Stimulated activated CD8-positive, alpha-beta memory T cell treated with anti-CD3 and anti-CD28 coated beads, Interleukin-4, amount 100 ng/mL, for 24 hours (primary cell): ENCODE measurements at places on chromosomes 3 and 15.

DNA sequence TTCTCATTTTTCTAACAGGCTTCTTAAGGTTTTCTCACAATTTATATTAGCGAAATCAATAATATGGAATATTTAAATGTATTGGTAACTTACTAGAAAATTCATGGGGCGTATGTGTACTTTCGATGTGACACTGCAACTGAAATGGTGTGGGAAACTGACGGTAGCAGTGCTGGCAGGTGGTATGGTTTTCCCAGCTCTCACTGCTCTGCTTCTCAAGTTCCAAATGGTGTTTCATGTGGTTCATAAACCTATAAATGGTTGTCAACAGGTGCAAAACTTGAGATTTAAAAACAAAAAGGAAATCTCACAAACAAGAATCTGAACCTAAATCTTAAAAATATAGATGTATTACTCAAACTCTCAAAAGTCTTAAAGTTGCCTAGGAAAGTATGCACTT is 54.7 kb downstream of the ZNF280D start:
- DNase-seq = no peak

DNA sequence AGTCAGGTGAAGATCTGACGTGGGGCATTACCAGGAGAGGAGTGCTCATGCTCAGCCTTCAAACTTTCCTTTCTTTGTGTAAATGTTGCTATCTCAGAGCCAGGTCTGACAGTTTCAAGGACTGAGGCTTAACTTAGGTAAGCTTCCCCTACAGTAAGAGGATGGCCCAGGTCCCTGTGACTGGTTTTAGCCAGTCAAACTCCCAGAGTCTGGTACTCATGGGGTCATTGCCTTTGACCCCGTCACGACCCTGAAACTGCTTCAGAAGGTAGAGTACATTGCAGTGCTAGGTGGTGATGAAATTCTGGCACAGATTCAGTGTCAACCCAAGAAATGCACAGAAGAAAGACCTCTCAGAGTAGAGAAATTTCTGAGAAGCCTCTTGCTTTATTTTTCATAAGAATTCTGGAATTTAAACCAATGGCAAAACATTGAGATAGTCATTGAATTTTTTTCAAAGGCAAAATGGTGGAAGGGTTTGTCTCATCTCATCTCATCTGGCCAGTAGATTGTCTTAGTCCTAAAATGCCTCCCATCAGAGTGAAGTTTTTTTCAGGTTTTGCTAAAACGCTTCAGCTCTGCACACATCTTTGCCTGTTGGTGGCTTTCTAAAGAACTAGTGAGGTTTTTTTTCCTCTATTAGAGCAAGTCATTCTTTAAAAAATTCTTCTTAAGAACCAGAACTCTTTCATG is 23.1 kb downstream of the ZBTB38 start:
- no peak for DNase-seq

- DNase-seq = no peak
Measured at GRCh38 chr3:53229606-53230005, 26.2 kb downstream of the TKT start.

- peak; percentile 11 for DNase-seq
Measured at GRCh38 chr15:85543741-85544155, 163.3 kb downstream of the AKAP13 start.

DNA sequence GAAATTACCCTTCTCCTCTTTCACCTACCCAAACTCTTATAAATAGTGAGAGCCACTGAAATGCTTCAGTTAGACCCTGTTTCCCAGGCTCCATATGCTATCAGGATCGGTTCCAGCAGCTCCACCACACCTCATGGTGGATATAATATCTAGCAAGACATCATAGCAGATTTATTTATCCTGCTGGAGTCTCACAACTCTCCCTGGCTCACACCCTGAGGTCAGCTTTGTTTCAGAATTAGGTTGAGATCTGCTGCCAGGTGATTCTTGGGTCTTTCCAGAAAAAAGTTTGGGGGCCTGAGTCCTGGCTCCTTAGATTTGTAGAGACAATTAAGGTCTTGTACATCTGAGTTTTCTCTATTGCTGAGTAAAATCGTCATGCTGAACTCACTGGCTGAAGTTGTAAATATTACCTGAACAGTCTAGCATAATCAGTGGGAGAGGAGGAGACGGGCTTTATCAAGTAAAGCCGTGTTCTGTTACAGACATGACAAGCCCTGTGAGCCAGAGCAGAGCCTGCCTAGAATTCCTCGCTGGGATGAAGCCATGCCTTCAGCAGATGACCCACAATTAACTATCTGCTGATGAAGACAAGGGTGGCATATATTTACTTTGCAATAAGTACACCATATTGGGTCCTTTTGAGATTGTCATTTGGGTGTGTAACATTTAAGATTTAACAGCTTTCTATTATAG is 131.6 kb downstream of the STAC start:
- no peak for DNase-seq

GRCh38 chr15:49900903-49901235 is 218.2 kb downstream of the ATP8B4 start:
- no peak for DNase-seq

- no peak for DNase-seq
Measured at GRCh38 chr3:38538773-38539353, 42.7 kb downstream of the EXOG start.

DNA sequence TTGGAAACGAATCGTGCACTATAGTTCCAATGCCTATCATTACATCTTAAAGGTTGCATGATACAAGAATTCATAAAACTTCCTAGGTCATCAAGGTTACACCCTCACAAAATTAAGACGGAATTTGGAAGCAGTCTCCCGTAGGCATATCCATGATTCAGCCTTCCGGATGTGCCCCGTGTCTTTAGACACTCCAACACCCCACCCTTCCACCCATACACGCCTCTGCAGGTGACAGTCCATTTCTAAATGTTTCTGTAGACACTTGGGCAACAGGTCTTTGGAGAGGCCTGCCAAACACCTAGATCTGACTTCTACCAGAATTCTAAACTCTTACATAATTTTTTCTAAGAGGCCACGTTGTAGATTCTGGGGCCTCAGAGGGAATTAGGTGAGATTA is 49.8 kb downstream of the LDHAL6B start:
- DNase-seq = no peak

DNA sequence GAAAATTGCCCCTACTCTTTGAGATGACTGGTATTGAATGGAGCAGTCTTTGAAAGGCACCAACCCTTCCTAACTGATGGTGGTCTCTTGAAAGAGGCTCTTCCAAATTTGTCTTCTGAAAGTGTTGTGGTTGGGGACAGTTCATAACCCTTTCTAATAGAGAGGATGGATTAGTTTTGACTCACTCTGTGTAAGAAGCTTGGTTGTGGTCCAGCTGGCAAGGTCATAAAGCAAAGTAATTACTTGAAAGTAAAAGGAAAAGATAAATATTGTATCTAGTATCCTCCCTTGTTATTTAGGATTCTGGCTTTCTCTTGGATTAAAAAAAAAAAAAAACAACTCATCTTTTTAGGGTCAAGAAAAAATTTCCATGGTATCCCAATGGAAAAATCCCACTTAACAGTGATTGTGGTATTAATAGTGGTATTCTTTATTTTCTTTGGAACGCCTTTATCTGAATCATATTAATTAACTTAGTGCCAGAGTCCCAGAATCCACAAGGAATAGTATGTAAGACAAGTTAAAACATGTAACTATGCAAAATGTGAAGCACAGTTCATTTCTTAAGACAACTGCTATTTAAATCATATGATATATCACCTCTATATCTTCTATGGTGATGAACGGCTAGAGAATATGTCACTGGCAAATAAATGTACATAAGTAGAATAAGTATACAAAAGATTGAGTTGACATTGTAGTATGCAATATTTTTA is 469.3 kb upstream of the CDIN1 start:
- no peak for DNase-seq

- DNase-seq = no peak
Measured at GRCh38 chr3:10187290-10187876, 22.7 kb downstream of the IRAK2 start.

DNA sequence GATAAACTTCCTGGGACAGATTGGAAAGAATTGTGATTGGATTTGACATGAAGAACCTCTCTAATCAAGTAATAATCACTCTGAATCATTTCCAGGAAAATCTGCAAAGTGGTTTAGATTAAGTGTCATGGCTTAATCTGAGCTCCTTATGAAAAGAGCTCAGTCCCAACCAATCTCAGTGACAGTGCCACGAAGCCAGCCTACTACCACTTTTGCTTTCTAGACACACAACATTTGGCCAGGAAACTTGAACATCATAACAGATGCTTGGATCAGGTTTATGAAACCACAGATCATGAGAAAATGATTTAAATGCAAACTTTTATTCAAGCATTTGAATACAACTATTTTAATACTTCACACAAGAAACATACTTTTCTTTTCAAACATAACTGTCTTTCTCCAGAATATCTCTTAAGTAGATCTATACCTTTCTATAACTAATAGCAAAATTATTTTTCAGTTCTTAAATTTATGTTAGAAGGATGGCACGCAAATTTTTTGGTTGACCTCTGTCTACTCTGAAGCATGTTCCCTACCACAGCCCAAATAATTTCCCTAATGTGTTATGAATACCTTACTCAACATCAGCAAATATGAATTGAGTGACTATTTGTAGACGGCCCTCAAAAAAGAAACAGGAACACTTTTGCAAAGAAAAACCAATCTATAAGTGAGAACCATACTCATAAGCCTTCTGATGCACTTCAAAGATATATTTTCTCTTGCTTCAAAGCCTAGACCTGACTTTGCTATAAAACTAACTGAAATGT is 495.0 kb upstream of the ZNF385D start:
- DNase-seq = no peak

DNA sequence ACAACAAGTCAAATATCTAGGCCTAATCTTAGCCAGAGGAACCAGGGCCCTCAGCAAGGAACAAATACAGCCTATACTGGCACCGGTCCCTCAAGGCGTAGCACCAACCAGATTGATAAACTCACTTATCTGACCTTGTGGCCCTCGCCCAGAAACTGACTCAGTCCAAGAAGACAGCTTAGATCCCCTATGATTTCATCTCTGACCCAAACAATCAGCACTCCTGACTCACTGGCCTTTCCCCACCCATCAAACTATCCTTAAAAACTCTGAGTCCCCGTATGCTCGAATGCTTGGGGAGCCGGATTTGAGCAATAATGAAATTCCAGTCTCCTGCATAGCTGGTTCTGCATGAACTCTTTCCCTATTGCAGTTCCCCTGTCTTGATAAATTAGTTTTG is 1.6 kb upstream of the SORD start:
- no peak for DNase-seq

GRCh38 chr3:124786511-124787241 is 56.4 kb downstream of the UMPS start:
- DNase-seq = no peak

DNA sequence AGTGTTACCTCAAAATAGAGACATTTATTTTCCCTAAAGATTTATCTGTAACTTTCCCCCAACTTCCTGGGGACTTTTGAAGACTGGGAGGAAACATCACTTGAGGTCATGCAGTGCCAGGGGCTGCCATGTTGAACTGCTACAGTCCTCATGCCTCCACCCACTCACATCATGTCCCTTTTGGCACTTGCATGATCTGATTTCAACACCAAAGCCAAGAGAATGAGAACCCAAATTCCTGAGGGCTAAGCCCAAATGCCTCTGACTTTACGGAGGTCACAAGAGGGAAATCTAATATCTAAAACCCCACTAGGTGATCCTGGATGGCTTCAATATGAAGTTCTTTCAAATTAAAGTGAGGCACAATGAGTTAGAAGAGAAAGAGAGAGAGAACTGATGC is 213.1 kb downstream of the NTRK3 start:
- DNase-seq = no peak

DNA sequence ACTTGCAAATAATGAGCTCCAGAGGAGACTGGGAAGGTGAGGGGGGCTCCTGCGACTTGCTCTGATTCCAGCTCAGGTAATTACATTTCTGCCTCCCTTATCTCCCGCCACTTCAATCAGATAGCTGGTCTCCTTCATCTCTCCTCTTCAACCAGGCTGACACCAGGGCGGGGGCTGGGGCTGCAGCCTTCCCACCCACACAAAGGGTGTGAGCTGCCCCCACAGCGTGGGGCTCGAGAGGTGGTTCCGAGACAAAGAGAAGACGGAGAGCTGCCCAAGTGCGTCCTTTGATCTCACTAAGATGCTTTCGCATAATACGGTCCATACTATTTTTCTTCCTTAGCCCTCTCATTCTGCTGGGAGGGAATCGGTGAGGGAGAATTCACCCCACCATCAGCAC is 139.7 kb downstream of the NSMCE3 start:
- DNase-seq = no peak

DNA sequence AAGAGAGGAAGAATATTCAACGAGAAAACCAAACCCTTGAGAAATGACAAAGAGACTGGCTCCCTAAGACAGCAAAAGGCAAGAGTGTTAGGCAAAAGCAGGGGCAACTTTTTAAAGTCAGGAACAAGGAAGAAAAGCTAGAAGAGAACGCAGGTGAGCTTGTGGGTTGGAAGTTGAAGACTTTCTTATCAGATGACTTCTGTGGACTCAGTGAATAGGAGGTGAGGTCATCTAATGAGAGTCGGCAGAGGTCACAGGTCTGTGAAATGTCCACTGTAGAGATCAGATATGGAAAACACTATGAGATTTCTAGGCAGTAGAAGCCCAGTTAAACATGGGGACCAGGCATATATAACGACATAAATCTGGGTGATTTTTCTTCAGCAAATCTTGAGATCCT is 27.2 kb upstream of the TNIK start:
- no peak for DNase-seq

DNA sequence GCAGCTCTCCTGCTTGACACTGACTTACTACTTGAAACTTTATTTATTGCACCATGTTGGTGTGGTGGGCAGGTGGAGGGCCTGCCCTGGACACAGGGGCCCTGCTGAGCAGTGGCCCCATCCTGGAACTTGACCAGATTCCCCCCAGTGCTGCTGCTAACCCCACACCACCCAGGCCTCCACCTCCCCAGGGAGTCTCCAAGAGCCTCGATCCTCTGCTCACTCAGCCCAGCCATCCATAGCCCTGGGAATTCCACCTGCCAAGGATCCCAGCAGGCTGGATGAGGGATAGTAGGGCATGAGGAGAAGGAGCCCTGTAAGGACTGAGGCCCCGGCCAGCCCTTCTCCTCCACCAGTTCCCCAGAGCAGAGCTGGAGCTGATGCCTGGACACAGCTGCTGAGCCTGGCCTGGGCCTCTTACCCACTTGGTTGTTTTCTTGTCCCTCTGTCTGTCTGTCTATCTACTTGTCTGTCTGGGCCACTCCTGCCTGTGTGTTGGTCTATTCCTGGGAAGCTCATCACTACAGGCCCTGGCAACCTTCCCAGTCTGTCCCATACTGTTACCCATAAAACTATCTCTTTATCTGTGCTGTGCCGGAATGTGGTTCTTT is 2.8 kb downstream of the CHAC1 start:
- DNase-seq = no peak

DNA sequence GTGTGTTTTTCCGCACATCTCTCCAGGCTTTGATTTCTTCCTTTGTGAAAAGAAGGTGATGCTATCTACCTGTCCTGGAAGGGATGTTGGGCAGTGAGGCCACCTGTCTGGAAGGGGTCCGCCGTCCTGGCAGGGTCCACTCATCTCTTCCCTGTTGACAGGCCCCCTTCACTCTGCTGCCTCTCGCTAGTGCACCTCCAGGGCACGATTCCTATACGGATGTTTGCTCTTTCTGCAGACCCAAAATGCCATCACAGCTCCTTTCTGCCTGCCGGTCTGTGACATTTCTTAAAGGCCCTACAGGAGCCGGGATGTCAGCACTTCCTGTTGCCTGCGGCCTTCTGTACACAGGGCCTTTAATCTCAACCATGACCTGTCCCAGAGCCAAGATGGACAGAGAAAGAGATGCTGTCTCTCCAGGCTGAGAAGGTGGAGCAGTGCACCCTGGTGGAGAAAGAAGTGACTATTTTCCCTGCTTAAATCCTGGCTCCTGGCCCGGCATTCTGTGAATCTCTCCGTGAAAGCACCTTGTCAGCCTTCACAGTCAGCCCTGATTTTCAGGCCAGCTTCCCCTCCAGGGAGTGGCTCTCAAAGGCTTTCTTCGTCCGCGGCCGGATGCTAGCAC is 7.4 kb downstream of the FAM3D start:
- DNase-seq = no peak
